T1000 (cell line): ENCODE measurements at places on chromosomes 6 and 20.

DNA sequence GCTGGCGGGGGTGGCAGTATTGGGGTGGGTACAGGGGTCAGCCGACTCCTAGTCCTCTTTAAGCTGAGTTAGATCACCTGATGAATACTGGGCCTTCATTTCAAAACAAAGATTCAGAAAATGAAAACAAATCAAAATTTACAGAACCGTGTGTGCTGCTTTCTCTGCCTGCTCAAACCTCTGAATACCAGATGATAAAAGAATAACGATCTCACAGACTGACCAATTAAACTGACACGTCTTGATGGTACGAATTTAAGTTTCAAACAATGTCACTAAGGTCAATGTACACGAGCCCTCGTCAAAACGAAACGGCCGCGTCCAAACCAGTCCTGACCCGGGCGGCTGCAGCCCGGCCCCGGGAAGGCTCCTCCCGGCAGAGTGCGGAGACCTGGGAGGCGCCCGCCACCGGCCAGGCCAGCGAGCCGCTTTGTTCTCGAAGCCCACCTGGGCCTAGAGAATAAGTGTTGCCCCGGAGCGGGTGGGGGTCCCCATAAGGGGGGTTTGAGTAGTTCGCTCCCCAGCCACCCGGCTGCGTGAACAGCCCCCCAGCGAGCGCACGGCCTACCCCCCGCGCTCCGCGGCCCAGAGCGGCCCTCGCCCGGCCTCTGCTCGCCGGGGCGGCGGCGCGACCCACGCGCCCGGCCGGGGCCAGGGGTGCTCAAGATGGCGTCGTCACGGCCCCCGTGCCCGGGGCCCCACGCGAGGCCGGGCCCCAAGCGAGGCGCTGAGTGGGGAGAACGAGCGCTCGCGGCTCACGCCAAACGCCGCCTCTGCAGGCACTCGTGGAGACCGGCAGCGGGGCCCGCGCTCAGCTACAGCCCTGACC is 728 bp downstream of the PSMA7 start:
- no peak for DNase-seq

DNA sequence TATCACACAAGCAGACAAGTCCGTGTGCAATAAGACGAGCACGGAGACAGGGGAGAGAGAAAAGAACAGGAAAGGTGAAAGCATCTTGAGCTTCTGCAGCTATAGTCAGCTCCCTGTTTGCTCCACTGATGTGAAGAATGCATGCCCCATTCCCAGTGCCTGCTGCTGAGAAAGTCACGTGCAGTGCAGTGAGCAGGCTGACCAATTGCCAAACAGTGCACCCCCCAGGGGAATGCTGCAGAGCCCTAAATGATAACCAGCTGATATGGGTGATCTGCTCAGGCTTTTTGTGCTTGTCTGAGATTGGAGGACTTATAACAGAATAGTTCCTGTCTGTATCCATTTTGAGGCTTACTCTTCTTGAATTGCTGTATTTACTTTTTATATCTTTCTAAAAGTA is 121.5 kb downstream of the PACRG start:
- DNase-seq, result no peak

- DNase-seq, result no peak
Observed at GRCh38 chr6:63560801-63561287, 11.4 kb upstream of the LOC128125822 start.

- DNase-seq, result no peak
Observed at GRCh38 chr20:3483784-3484183, 13.0 kb downstream of the ATRN start.

- no peak for DNase-seq
Observed at GRCh38 chr6:160133441-160134336, 12.1 kb downstream of the SLC22A1 start.

- DNase-seq, result peak; percentile 28
Observed at GRCh38 chr6:79872986-79873385, 74.4 kb downstream of the ELOVL4 start.

- DNase-seq, result no peak
Observed at GRCh38 chr6:145034664-145035063, 700.7 kb downstream of the EPM2A start.

GRCh38 chr20:37827605-37828004 is 75.3 kb upstream of the VSTM2L start:
- no peak for DNase-seq

DNA sequence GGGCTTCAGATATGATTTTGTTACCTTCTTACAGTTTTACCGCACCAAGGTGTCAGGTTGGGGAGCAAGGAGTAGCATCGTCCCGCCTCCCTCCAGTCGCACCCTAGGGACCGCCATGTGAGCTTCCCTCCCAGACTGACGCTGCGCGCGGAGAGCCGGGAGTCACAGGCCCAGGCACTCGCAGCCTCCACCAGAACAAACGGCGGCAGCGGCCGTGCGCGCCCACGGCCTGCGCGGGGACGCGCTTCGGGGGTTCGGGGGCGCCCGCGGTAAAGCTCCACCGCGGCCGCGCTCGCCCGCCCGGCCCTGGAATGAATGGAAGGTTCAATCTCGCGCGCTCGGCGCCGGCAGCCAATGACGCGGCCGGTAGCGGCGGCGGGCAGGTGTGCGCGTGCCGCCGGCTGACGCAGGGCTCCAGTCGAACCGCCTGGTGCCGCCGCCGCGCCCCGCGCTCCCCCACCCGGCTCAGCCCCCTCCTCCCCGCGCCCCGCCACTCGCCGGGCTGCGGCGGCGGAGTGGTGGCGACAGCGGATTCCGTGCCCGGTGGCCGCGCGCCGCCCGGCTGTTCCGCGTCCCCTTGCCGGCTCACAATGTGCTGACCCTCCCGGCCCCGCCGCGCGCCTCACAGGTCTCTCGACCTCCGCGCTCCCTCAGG is 16.5 kb upstream of the LIN28B start:
- peak; percentile 59 for DNase-seq

GRCh38 chr20:48629069-48629959 is 198.5 kb downstream of the PREX1 start:
- no peak for DNase-seq

- DNase-seq, result no peak
Observed at GRCh38 chr6:44143731-44144130, 14.9 kb upstream of the CAPN11 start.

DNA sequence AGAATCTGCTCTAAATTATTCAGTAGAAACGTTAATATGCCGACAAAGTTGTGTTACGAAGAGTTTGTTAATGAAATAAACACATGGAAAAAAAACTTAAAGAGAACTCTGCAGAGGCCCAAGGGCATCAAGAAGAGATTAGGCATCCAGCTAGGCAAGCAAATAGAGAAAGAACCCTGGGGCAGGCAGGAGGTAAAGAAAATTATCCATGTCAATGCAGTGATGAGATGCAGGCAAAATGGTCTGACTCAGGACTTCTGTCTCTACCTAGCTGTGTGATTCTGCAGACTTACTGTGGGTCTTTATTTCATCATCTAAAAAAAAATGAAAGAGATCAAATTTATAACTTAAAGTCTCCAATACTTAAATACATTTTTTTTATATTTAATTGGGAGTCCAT is 448.0 kb downstream of the HAO1 start:
- DNase-seq, result no peak

DNA sequence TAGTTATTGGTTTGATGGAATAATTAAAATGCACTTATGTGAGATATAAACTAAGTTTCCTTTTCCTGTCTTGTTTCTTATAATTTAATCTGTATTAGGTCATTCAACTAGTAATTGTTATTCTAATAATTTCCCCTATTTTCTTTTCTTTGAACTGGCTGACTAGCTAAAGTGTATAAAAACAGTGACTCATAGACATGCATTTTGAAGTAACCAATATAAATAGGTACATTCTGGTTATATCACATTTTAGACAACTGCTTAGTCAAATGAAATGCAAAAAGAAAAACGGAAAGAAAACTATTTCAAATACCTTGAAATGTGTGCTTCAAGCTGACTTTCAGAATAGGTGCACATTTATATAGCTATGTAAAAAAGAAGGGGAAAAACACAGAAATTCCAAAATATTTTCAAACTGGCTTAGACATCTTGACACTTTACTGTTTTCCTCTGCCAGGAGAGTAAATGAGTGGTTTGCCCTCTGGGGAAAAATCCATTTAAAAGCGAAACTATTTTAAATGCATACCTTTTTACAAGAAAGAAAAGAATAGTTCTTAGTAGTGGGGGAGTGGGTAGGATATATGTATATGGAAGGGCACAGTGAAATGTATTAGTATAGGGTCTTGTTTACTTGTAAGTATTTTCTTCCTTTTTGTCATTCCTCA is 28.3 kb downstream of the KCNQ5 start:
- no peak for DNase-seq

DNA sequence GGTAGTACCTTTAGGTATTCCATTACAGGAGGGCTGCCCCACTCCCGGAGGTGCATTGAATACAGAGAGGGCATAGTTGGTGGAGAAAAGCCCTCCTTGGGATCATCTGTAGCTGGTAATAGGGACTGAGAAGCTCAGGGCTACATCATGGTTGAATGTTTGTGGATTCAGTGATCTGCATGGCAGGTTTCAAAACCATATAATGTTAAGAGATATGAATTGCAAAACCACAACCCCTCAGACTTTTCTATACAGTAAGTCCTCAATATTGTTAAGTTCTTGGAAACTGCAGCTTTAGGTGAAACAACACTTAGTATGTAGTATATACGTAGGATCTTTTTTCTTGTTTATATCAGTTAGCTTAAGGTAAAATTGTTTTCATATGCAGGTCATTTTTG is 11.3 kb downstream of the TULP4 start:
- no peak for DNase-seq

DNA sequence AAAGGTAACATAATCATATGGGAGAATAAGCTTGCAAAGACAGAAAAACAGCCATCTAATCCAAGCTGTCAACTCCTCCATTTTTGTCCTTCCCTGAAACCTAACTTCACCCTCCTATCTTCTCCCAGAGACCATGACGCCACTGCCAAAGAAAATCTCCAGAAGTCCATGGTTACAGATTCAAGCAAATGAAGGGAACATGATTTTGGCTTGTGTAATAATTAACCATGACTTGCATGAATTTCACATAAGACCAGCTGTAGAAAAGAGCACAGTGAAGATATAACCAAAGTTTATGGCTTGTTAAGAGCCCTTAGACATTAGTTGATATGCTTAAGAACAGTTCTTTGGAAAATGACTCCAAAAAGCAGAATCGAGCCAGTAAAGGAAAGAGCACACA is 342.1 kb upstream of the NRSN1 start:
- no peak for DNase-seq

GRCh38 chr20:6767536-6768227 is at the start of gene BMP2:
TSS of gene BMP2 (plus strand) at chr20:6767686. CDS start at chr20:6770127, 2,441 bp downstream.
- DNase-seq, result peak; percentile 56

GRCh38 chr6:90444160-90444714 is 142.6 kb downstream of the MAP3K7 start:
- DNase-seq, result no peak

DNA sequence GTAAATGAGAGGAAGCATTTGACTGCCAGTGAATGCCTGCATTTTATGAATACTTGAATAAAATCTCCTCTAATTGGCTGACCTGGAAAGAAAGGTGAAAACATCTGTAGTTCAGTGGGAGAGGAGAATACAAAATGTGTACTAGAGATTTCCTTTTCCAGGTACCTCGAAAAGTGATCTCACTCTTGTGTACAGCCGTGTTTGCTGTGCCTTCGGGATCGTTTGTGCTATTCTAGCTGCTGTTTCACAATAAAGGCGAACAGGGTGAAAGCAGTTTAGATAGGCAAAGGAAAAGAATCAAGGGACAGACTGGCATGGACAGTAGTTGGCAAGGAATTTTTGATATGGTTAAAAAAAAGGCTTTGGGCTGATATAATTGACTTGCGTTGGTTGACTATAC is 112.3 kb downstream of the ARID1B start:
- no peak for DNase-seq

DNA sequence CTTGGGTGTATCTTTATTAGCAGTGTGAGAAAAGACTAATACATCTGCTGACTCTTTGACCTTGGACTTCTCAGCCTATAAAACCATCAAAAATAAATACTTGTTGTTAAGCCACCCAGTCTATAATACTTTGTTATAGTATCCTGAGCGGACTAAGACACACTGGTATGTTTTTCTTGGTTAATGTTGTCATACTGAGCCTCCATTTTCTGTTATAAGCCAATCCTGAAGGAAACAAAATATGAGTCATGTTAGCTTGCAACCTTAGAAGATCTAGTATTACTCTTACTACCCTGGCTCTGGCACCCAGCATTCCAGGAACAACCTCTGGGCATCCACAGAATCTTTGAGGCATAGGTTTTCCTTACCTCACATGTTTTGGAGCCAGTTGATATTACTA is 307.2 kb downstream of the FRK start:
- no peak for DNase-seq

GRCh38 chr6:150406948-150407347 is 38.1 kb downstream of the IYD start:
- no peak for DNase-seq

GRCh38 chr6:156600678-156601077 is 176.5 kb upstream of the ARID1B start:
- no peak for DNase-seq

- DNase-seq, result no peak
Observed at GRCh38 chr20:33909331-33909921, 84.3 kb upstream of the RALY start.

DNA sequence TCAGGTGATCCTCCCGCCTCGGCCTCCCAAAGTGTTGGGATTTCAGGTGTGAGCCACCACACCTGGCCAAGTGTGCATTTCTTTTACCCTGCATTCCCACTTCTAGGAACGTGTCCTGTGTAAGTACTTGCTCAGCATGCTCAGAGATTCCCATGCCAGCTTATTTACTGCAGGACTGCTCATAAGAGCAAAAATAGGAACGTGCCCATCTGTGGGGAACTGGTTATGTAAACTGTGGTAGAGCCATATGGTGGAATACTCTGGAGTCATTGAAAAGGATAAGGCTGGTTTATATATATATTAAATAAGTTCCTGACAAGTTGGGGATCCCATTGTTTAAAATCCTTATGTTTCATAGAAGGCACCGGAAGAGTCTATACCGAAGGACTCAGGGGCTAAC is 38.2 kb upstream of the FANCE start:
- DNase-seq, result no peak

DNA sequence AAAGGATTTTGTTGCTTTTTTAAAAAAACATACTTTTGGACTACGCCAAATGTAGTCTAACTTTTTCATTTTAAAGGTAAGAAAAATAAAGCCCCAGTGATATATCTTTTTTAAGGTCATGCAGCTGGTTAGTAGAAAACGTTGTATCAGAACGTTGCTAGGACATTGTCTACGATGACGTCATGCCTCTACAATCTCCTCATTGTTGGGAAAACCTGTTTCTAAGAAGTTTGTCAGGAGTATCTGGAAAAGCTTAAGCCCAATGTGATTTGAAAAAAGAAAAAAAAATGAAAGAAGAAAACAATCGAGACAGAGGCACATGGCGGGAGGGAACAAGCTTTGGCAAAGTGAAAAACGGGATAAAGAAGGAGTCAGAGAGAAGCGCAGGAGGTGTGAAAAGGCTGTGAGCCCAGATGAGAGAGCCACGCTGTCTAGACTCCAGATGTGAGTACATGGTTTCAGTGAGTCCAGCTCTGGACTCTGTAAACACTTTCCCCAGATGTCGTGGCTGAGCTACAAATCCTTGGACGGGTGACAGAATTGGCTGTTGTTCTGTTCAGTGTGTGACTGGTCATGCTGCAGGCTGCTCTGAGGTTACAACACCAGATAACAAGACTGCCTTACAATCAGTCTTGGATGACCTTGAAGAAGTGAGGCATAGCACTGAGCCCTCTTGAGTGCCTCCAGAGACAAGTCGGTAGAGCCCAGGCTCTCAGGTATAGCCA is 656.7 kb upstream of the ID4 start:
- no peak for DNase-seq

GRCh38 chr20:43238833-43239232 is 49.1 kb upstream of the PTPRT start:
- DNase-seq, result no peak

GRCh38 chr20:15061955-15062354 is 724.5 kb upstream of the FLRT3 start:
- no peak for DNase-seq
